ENCODE measurements at places on chromosomes 6 and 20. TPM values are rescaled to one million over a fixed set of nuclear protein-coding genes. Genes with fewer than 3 reads are reported as not detected.

MYL9 gene
- total RNA-seq, result 2,829 TPM

DNA sequence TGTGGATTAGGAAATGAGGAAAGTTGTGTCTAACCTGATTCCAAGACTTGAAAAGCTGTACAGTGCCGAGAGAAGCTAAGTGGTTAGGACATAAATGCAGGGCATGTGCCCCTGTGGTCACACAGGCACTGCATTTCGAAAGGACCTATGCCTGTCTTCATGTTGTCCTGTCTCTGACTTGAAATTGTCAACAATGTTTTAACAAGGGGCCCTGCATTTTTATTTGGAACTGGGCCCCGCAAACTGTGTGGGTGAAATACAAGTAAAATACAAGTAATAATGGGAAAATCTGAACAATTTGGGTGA, 38.8 kb downstream of the MRS2 start:
- no peak for DNase-seq

DNA sequence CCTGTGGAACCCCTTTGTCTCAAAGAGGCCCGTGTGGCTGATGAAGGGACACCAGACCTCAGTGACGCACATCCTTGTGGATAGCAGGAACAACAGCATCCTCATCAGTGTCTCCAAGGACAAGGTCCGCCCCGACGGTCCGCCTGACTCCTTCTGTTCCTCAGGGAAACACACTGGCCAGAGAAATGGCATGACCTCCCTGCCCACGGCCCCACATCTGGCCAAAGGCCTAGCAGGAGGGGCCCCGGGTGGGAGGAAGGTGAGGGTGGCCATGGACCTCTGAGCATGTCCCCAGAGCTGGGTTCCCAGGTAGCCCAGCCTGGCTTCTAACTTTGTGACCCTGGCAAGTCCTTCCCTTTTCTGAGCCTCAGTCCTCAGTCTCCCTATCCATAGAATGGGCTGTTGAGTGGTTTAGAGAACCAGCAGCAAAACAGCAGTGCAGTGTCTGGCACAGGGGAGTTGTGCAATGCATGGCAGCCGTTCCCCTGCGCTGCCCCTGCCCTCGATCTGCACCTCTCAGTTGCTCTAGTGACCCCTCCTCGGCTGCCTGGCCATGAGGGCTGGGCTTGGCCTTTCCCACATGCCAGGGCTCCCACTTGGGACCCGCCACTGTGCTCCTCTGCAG, 48.3 kb downstream of the EFCAB8 start:
- DNase-seq, result no peak

BPIFA2 gene
- not detected for total RNA-seq

SAPCD1 gene
- total RNA-seq, result not detected

GRCh38 chr6:22102671-22103070, 194.2 kb downstream of the PRL start:
- no peak for DNase-seq

- DNase-seq, result no peak
Observed at GRCh38 chr6:17107863-17108262, 6.0 kb downstream of the STMND1 start.

GRCh38 chr6:2556761-2557160, 194.0 kb downstream of the MYLK4 start:
- peak; percentile 47 for DNase-seq

DDX43 gene
- 0.80 TPM for total RNA-seq

ID4 gene
- total RNA-seq, result 60.2 TPM

DNA sequence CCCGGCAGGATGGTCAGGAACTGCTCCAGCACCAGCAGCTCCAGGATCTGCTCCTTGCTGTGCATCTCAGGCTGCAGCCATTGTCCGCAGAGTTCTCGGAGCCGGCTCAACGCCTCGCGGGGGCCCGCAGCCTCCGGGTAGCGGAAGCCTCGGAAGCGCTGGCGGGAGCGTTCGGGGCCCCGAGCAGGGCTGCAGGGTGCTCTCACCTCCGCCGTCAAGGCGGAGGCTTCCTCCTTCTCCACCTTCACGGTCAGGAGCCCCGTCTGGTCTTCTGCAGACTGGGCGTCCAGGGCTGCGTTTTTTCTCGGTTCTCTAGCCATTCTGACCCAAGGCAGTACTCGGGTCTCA, 434 bp downstream of the ZKSCAN4 start:
- no peak for DNase-seq

TFAP2A gene
- 1.3 TPM for total RNA-seq

GRCh38 chr6:18213439-18213838, 50.9 kb downstream of the DEK start:
- DNase-seq, result no peak

- peak; percentile 68 for DNase-seq
Observed at GRCh38 chr6:163958646-163959045, 544.1 kb downstream of the QKI start.

DNA sequence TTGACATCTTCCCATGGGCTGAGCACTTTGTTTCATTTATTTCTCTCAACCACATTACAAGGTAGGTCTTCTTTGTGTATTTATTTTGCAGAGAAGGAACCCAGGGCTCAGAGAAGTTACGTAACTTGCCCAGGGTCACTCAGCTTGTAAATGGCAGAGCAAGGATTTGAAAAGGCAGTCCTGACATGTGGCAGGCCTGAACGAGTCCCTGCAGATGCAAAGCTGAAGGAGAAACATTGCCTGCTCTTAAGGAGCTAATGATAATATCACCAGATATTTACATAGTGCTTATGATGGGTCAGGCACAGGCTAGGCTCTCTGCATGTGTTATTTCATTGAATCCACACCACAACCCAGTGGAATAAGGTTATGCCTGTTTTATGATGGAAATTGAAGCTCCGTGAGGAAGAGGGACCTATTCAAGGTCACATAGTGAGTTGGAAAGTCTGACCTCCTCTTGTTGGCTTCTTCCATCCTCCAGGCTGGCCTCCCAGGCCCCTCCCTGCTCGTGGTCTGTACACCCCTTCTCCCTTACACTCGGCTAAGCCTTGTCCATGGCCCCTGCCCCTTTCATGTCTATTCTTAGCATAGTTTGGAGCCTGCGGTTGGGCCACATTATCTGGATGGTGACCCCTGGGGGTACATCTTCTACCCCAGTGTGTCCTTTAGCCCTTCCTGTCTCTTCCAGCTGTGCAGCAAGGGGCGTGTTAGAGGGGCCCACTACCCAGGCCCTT, 12.5 kb downstream of the MYH7B start:
- no peak for DNase-seq

SPAG4 gene
- 5.0 TPM for total RNA-seq

MUC22 gene
- not detected for total RNA-seq

TRIM31 gene
- not detected for total RNA-seq

DNA sequence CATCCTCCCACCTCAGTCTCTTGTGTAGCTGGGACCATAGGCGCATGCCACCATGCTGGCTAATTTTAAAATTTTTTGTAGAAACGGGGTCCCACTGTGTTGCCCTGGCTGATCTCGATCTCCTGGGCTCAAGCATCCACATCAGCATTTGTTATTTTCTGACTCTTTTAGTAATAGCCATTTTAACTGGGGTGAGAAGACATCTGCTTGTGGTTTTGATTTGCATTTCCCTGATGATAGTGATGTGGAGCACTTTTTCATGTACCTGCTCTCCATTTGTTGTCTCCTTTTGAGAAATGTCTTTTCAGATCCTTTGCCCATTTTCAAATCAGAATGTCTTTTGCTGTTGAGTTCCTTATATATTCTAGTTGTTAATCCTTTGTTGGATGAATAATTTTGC, 22.2 kb upstream of the TULP4 start:
- DNase-seq, result no peak

- no peak for DNase-seq
Observed at GRCh38 chr6:116475141-116475540, 14.0 kb downstream of the CALHM6 start.

MTCH1 gene
- total RNA-seq, result 222 TPM

DNA sequence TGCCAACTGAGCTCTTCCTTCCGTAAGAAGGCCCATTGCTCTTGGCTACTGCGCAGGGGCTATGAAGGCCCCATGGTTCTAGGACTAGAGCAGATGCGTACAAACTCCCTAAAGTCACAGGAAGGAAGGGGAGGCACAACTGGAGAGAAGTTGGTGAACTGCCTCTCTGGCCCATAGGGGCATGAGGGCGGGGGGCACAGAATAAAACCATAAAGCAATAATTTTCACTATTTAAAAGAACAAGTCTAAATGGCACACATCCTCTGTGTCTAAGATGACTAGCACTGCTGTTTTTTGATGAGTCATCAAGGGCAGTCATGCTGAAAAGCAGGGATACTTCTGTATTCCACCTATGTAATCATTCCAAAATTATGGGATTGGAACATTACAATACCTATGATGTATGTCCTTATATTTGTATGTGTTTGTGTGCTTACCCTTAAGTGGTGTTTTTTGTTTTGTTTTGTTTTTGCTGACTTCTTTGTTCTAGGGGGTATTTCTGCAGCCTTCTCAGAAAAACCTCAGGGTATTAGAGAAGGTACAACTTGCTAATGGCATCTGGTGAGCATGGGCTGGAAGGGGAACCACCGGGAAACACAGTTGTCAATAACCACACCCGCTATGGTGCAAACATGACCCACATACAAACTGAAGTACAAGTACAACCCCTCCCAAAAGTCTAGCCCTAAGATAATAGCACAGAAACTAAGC, 36.9 kb downstream of the B4GALT5 start:
- no peak for DNase-seq

GRCh38 chr6:82270881-82271635, 23.5 kb upstream of the IBTK start:
- no peak for DNase-seq

- no peak for DNase-seq
Observed at GRCh38 chr20:46343348-46343974, 35.2 kb upstream of the CDH22 start.

Measured in esophagus muscularis mucosa (tissue), 4 donors.